ENCODE measurements at places on chromosomes 16 and 17.

GRCh38 chr16:62253966-62254365 lies 217.7 kb upstream of the CDH8 start:
- DNase-seq: no peak

- no peak for DNase-seq
These were observed 4.8 kb downstream of the SPNS2 start for GRCh38 chr17:4503283-4504025.

GRCh38 chr17:63274146-63274545 lies 172.0 kb downstream of the CYB561 start:
- DNase-seq: no peak

GRCh38 chr17:83061586-83061985 lies 17.8 kb upstream of the METRNL start:
- DNase-seq: no peak

DNA sequence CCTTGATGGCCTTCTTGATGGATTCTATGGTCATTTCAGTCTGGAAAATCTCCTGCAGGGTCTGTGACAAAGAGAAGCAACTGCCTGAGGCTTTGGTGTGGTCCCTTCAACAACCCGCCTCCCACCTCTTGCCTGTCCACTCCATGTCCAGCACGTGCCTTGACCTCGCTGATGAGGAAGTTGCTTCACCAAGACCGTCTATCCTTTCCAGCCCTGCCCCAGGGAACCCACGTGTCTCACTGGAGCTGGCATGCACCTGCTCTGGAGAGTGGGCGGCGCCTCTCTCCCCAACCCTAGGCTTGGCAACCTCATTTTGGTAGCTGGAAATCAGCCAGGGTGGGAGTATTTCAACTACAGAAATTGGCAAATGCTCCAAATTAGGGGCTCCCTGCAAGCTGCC lies 32.6 kb downstream of the TEKT3 start:
- no peak for DNase-seq

- no peak for DNase-seq
These were observed 43.5 kb downstream of the CYB561 start for GRCh38 chr17:63402431-63403212.

DNA sequence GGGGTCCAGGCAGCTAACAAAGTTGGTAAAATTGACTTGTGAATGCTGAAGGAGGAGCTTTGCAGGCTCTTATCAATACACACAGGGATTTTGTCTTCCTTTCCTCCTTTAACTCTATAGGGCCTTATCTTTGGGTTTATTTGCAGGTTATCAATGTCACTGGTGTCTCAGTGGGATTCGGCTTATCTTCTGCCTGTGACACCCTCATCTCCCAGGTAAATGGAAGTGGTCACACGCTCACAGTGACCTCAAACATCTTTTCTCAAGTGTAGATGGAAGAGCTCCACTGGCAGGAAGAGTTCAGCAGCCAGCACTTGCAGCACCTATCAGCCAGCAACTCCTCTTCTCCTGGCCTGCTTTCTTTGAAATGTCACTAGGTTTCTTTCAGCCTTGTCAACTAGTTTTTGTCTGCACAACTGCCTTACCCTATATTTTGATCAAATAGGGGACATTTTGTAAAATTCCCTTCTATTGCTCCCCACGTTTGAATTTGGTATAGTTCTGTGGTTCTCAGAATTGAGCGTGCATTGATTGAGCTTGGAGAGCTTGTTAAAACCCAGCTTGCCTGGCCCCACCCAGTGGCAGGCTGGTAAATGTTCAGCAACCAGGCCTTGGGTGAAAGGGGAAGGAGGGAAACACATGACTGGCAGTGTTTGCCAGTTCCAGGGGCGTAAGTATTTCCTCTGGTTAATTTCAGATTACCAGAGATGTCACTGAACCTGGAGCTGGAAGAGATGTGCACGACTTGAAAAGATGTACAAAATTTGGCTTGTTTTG lies 12.8 kb downstream of the SLC47A1 start:
- no peak for DNase-seq

DNA sequence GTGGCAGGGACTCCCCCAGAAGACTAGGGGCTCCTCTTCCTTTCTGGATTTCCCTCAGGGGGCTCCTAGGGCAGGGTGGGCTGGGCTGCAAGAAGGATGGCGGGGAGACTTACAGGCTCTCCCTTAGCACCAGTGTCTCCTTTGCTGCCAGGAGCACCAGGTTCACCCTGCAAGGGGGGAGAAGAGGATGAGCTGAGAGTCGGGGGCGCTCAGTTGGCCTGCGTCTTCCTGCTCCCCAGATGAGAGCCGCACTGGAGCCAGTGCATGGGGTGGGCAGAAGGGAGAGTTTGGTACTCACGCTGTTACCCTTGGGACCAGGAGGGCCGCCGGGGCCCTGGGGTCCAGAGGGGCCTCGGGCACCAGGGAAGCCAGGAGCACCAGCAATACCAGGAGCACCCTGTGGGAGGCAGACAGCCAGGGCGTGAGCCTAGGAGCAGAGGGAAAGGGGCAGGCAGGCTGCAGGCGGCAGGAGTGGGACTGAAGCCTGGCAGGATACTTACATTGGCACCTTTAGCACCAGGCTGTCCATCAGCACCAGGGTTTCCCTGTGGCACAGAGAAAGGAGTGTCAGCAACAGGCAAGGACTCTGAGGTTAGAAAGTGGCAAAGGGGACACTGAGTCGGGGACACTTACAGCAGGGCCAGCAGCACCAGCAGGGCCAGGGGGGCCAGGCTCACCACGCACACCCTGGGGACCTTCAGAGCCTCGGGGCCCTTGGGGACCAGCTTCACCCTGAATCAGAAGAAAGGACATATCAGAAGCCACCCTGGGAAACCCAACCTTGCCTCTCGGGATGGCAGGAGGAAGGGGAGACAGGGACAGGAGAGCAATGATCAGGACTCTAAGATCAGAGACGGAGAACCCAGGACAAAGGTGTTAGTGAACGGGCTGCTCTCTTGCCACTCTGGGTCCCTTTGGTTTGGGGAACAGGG lies 6.2 kb downstream of the COL1A1 start:
- DNase-seq: no peak

DNA sequence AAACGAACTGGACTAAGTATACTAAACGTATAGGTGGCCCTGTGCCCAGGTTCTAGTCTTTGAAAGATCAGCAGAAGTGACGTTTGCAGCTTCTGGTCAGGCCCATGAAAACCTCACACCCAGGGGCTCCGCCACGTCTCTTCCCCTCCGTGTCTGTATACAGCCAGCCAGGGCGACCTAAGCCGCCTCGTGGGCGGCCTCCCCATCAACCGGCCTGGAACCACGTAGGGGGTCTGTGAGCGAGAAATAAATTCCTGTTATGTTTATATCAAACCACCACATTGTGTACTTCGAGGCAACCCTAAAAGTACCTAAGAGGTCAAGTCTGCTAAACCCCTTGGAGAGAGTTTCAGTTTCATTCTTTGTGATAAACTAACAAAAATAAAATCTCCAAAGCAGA lies 6.8 kb downstream of the TK1 start:
- DNase-seq: no peak

DNA sequence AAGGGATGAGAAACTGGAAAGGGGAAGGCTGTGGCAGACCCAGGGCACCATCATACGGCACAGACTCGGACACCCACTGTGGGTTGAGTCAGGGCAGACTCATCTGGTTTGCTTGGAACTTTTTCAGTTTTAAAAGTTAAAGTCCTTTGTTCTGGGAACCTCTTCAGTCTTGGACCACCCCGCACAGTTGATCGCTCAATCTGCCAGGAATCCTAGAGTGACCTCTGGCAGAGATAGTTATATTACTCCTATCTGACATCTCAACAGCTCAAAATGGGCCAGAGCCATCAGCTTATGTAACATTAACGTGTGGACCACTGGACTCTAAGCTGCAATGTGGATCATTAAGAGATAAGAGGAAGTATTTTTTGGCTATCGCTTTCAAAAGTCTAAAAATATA lies 164.3 kb downstream of the ABCA8 start:
- DNase-seq: no peak

- no peak for DNase-seq
These were observed 142.0 kb downstream of the SSH2 start for GRCh38 chr17:29787995-29788394.

- DNase-seq: no peak
These were observed 5.5 kb downstream of the TVP23A start for GRCh38 chr16:10813099-10813455.

DNA sequence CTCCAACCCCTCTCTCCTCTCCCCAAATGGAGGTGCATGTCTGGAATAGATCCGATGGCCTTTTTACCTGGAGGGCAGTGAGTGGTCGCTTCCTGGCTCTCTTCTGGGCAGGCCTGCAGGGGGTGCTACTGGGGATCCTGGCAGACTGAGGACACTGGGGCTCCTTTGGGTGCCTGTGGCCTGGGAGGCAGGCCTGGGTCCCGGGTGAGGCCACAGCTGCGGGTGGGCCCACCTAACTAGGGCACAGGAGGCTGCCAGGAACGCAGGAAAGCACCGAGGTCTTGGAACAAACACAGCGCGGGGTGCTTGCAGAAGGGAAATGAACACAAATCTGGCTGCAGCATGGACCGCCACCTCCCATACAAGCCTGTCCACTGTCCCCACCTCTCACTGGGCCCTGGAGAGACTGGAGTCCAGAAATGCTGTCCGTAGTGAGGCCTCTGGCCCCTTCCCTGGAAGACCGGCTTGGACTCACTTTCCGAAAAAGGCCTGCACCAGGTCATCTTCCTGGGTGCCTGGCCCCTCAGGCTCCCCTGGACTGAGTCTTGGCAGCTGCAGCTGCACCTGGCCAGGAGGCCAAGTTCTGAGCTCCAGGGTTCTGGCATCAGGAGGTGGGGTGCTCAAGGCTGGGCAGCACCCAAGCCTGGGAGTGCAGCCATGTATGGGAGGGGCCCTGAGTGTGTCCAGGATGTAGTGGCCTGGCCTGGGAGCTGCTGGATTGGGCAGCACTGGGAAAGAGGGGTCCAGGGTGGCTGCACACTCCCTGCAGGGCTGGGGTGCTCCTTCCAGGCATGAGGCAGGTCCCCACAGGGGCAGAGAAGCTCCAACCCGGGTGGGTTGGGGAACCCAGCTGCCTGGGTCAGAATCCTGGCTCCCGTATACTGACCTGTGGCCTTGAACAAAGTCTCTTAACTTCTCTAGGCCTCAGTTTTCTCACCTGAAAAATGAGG lies 195.1 kb downstream of the IRF8 start:
- DNase-seq: no peak

DNA sequence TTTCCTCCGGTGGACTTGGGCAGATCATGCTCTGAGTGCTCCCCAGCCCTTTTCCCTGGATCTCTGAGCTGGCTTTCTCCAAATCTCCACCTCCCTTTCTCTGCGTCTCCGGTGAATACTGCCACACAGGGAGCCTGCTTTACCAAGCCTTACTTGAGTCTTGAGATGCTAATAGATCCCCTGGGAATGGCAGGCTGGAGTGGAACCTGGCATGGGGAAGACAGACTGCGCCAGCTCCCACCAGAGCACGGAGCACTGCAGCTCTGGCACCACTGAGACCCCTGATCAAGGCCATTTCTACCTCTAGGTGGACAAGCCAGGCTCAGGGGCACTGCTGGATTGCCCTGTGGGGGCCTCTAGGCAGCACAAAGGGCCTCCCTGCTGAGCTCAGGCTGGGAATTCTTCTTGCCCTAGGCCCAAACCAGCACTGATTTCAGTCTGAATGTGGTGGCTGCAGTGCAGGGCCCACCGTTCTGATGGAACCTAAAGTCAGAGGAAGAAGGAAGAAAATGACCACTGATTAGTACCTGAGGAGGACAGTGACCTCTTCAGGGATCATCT lies 74.3 kb upstream of the CRHR1 start:
- peak; percentile 29 for DNase-seq

GRCh38 chr16:17447101-17447569 lies 23.6 kb downstream of the XYLT1 start:
- DNase-seq: peak; percentile 8

GRCh38 chr17:46785696-46786095 lies 32.8 kb downstream of the WNT3 start:
- no peak for DNase-seq

- DNase-seq: peak; percentile 78
These were observed 939.9 kb upstream of the SOX9 start for GRCh38 chr17:71180801-71181385.

GRCh38 chr16:264440-264951 lies 11.2 kb downstream of the RGS11 start:
- DNase-seq: no peak

DNA sequence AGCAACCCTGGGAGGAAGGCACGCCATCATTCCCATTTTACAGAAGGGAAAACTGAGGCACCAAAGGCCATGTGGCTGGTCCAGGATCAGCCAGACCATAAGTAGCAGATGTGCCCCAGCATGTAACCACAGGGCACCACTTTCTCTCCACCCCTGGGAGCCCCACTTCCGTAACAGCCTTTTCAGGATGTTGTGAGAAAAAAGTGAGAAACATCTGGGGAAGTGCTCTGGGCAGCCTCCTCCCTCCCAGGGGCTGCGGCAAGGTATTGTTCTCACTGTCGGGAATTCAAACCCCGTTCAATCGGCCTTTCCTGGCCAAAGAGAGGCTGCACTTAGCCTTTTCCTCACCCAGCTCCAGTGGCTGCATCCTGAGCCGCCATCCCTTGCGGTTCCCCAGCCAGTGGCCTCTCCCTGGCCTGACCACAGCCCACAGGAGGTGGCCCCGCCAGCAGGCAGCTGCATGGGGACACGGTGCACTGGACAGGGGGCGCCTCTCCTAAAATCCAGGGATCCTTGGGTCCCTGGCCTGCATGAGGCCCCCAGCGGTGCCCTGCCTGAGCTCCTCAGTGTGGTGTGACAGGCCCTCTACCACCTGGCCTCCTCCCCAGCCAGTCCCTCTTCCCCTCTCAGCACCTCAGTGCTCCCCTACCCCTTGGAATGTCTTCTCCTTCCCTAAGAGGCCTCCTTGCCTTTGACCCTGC lies 5.7 kb upstream of the CDH5 start:
- no peak for DNase-seq

DNA sequence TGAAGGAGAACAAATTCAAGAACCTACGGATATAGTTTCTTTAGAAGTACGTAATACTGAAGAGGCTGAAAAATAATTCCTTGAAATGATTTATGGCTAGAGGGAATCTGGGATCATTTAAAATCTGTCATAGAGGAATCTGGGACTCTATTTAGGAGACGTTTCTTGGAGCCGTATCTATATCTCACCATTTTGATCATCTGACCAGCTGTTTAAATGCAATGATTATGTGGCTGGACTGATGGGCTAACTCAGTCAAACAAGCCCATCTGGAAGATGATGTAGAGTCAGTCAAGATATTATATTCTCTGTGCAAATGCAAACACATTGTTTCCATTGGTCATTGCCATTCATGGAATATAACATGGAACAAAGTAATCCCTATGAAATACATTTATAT lies 467.7 kb upstream of the ZFHX3 start:
- no peak for DNase-seq

DNA sequence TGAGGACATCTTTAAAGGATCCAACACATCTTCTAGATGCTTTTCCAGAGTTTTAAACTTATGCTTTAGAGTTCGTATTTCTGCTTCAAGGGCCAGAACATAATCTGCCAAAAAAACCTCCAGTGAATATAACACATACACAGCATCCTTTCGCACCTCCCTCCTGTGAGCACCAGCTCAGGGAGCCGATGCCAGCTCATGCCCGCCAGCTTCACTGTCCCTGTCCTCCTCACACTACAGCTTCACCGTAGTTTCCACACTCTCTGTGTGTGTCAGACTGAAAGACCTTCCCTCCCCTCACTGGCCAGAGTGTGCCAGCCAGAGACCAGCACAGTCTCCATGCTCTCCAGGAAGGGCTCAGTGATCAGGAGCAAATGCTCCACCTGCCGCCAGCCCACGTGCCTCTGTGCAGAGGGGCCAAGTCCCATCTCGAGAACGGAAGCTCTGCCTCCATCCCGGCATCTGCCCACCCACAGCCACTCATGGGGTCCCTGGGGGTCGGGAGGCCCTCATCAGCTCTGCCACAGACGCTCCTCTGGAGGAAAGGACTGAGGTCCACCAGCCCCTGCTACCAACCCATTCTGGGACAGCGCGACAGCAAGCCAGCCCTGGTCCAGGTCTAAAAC lies 40.8 kb downstream of the CCDC57 start:
- DNase-seq: no peak
